ENCODE measurements at places on chromosomes 12 and 14.

DNA sequence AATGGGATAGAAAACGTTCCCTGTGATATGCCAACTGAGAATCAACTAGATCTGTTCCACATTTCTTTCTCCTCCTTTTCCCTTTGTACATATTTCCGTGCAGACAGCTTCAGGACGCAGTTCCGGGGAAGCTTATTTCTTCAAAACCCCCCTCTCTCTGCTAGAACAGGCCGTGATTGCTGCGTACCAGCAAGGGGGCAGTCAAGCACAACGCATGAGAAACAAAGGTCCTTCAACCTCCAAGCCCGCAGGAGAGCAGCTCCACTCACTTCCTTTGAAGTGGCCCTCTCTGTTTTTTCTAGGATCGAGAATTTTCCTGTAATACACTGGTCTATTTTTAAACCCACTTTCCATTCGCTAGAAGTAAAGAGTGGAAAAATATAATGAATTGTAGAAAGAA is 80.8 kb downstream of the ZNF664 start:
- no peak for DNase-seq

GRCh38 chr12:6202304-6202703 is 2.1 kb downstream of the CD9 start:
- DNase-seq, result no peak

DNA sequence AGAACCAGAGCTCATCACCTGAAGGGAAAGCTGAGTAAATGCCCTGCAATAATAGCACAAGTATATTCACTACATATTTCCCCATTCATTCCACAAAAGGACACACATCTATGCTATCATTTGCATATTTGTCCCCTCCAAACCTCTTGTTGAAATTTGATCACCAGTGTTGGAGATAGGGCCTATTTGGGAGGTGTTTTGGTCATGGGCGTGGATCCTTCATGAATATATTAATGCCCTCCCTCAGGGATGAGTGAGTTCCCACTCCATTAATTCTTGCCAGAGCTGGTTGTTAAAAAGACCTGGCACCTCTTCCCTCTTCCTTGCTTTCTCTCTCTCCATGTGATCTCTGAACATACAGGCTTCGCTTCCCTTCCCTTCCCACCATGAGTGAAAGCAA is 18.6 kb upstream of the ZDHHC17 start:
- DNase-seq, result no peak

- no peak for DNase-seq
These were observed 7.0 kb downstream of the KRT1 start for GRCh38 chr12:52673217-52673616.

DNA sequence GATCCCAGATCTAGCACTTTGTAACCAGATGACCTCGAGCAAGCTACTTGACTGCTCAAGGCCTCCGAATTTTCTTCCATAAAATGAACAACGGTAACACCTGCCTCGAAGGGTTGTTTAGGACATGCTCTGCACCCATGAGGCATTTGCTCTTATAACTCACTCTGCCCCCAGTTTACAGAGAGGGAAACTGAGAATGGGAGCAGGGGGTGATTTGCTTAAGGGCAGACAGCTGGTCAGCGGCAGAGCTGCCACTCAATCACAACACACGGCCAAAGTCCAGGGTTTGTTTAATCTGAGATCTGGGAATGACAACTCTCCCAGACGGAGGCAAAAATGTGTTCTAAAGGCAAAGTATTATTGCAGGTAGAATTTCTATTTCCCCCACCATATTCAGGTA is 156.3 kb downstream of the RIMBP2 start:
- DNase-seq, result no peak

DNA sequence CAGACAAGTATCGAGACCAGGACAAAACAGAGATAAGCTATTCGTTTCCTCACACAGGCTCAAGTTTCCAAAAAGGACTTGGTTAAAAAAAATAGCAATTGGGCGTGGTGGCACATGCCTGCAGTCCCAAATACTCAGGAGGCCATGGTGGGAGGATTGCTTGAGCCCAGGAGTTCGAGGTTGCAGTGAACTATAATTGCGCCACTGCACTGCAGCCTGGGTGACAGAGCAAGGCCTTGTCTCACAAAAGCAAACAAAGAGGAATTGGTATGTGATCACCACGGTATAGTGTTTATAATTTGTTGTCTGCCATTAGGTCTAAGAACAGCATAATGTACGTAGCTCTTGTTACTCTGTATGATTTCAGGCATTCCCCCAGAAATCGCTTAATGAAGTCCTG is 175.3 kb downstream of the DERA start:
- no peak for DNase-seq

DNA sequence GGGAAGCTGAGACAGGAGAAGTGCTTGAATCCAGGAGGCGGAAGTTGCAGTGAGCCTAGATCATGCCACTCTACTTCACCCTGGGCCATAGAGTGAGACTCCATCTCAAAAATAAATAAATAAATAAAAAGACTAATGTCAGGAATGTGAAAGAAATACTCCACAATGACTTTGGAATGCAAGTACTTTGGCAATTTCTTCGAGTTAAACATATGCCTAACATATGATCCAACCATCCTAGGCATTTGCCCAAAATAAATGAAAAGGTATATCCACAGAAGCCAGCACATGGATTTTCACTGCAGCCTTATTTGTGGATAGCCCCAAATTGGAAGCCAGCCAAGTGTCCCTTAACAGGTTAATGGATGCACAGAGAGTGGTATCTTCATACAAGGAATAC is 357.9 kb upstream of the TMEM132C start:
- no peak for DNase-seq

DNA sequence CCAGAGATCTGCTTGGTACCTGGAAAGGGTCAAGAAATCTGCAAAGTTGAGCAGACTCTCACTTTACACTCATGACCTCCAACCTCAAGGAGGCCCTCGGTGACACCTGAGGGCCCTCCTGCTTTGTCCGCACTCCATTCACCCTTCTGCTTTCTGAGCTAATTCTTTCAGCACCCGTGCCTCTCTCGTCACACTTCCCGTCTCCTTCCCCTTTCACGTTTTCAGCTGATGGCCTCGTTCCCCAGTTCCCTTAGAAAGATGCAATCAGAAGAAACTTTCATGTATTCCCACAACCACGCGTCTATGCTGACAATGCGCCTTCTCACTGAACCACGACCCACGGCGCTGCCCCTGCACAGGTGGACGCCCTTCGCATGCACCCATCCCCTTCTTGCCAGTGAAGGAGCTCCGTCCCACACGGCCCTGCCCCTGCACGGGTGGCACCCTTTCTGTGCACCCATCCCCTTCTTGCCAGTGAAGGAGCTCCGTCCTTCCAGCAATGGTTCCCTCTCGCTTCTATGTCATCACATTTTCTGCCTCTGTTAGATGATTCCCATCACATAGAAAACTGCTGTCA is 340.1 kb upstream of the FKBP4 start:
- DNase-seq, result no peak

DNA sequence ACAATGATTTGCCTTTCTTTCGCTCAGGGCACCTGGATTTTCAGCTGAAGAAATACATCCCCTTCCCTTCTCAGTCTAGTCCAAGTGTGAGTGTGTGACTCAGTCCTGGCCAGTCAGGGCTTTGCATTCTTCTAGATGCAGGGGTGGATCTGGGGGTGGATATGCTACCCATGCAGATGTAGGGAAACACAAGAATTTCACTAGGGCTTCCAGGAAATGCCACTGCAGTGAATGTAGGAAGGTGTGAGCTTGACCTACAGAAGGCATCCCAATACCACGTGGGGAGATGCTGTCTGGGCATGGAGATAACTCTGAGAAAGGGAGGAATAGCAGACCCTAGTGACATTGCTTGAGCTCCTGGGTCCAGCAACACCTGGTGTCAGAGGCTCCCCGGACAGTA is 404.2 kb downstream of the GLT1D1 start:
- DNase-seq, result no peak

GRCh38 chr12:132544498-132544897 is 54.5 kb downstream of the FBRSL1 start:
- no peak for DNase-seq

GRCh38 chr14:38399652-38400051 is 143.8 kb upstream of the CLEC14A start:
- DNase-seq, result no peak

Measured in NCI-H1048 (cell line).